Activated naive CD4-positive, alpha-beta T cell treated with anti-CD3 and anti-CD28 coated beads, Interleukin-2, amount 50 U/mL, for 16 hours (primary cell): ENCODE measurements at places on chromosomes 4 and X.

DNA sequence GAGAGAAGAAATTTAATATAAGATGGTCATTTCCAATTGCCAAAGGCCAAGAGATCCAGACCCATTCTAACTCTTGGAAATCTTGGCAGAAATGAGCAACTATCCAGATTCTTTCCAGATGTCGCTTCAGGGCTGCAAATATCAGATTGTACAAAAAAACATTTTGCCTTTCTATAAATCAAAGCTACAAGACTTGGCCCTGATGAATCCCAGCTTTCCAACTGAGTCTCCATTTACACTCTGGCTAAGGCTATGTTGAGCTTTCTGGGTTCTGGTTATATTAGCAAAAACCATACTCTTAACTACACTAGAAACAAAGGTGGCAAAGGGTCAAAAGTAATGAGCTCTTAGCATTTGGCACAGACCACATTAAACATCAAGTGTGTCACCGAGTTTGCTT, 345.8 kb downstream of the OPHN1 start:
- no peak for DNase-seq

DNA sequence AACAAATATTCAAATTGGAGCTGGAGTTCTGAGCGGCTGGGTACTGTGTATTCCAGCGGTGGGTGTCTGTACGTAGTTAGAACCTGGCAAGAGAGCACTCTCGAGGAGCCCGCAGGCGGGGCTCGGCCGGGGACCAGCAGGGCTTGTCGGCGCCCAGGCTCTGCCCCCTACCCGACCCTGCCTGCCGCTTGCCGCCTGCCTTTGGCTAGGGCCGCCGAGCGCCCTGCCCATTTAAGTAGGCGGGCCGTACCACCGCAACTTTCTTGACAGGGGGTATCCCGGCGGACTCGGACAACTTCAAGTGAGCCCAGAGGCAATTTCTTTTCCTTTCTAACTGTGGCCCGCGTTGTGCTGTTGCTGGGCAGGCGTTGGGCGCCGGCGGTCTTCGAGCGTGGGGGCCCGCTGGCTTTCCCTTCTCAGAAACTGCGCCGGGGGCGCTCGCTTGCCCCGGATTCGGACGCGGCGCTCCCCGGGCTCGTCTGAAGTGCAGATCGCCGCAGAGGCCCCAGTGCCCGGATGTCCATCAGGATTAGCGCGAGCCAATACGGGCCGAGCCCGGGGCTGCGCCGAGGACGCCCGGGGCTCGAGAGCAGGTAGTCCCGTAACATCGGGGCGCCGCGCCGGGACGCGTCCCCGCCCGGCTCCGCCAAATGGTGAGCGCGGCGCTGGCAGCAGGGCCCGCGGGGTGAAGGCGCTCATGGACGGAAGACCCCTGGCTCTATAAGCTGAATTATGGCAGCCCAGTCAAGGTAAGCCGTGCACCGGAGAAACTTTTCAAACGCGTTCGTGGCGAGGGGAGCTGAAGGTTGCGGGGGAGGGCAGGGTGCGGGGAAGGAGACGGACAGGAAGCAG, 72.1 kb downstream of the AFF1 start:
- peak; percentile 83 for DNase-seq

- DNase-seq: no peak
Measured at GRCh38 chr4:110735686-110736085, 112.8 kb upstream of the PITX2 start.

GRCh38 chr4:79330720-79331119, 4.9 kb upstream of the NAA11 start:
- DNase-seq: no peak

- no peak for DNase-seq
Measured at GRCh38 chrX:1316527-1316926, 20.1 kb upstream of the IL3RA start.

- DNase-seq: no peak
Measured at GRCh38 chr4:152724494-152724893, 44.7 kb upstream of the TMEM154 start.

- DNase-seq: peak; percentile 10
Measured at GRCh38 chr4:90127223-90127705, at the start of gene CCSER1. Gene CCSER1, plus strand, starts transcription at chr4:90127394.

GRCh38 chr4:138401334-138401733, 159.2 kb upstream of the SLC7A11 start:
- no peak for DNase-seq

DNA sequence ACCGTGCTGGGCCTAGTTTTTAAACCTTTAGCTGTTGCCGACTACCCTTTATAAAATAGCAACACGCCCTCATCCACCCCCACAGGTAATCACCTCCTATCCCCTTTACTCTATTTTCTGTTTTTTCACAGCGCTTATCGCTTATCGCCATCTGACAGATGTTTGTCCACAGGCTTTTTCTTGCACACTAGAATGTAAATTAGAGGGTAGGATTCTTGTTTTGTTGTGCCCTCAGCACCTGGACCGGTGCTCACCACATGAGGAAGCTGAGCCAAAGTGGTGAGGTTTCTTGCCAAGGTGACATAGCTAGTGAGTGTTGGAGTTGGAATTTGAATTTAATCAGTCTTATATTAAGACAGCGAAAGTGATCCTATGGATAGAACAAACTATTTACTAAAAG, 2.9 kb upstream of the RBBP7 start:
- DNase-seq: no peak

GRCh38 chrX:1392376-1393068, 609 bp upstream of the SLC25A6 start:
- DNase-seq: peak; percentile 71

- no peak for DNase-seq
Measured at GRCh38 chr4:147790412-147790811, 58.5 kb downstream of the ARHGAP10 start.

- no peak for DNase-seq
Measured at GRCh38 chrX:53044995-53045394, 3.6 kb upstream of the GPR173 start.
